ENCODE measurements at places on chromosomes 11 and 22.
A peak's percentile ranks its signal among the peaks of the same experiment; 100 is the strongest.

GRCh38 chr11:36216061-36216615 lies 73.1 kb downstream of the COMMD9 start:
- DNase-seq: no peak

- no peak for DNase-seq
Measured at GRCh38 chr11:33695051-33695566, 5.5 kb downstream of the C11orf91 start.

DNA sequence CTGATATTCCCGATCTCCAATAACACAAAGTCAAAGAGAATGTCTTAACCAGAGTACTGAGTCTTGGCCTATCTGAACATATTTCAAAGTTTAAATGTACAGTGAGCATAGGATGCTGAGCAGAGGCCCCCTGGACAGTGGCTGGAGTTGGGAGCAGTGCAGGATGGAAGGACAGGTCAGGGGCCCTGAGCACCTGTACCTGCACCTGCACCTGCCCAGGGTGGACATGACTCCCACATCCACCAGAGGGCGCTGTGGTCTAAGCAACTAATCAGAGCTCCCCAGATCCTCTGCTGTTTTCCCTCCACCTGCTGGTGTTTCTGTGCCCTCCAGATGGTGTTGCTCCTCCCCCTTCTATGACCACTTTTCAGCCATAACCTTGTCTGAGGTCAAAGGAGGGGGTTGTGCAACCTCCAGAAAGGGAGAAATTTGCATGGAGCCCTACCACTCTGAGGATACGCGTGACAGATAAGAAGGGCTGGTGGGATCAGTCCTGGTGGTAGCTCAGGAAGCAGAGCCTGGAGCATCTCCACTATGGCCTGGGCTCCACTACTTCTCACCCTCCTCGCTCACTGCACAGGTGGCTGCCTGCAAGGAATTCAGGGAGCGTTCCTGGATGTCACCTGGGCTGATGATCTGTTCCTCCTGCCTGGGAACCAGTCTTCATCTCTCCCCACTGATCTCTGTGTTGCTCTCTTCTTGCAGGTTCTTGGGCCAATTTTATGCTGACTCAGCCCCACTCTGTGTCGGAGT lies 49.1 kb upstream of the VPREB1 start:
- peak; percentile 82 for DNase-seq

GRCh38 chr22:42304324-42304790 lies 33.9 kb upstream of the TCF20 start:
- DNase-seq: no peak

- no peak for DNase-seq
Measured at GRCh38 chr22:31155422-31155821, 4.6 kb upstream of the RNF185 start.
